Left renal cortex interstitium (tissue), 4 donors: ENCODE measurements at places on chromosomes 6 and 20.

DNA sequence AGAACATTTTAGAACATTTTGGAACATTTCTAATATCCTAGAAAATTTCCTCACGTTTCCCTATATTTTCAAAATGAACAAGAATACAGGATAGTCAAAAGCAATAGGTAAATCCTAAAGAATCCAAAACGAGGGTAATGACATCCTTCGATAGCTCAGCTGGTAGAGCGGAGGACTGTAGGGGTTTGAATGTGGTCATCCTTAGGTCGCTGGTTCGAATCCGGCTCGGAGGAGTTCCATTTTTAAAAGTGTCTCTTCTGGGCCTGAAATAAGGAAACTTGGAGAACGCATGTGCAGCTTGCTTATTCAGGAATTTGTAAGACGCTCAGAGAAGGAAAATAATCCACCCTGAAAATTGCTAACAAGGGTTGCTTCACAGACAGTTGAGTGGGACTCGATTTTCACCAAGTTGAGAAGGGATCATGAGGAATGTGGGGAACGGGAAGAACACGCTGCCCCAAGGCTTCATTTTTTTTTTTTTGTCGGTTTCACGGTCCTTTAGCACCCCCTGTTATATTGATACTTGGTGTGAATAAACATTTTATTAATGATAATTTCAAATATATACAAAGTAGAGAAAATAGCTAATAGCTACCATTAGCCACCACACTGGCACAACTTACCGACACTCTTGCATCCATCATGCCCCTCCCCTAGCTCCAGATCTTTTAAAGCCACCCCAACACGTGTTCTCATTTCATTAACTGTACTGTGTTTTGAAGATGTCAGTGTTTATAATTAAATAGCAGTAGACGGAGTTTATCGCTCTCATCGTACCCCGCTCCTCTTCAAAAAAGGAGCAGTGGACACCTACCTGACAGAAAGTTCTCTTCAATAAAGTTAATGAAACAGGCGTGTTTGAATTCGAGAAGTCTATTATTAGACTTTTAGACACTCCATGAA, 1.8 kb upstream of the ABT1 start:
- no peak for DNase-seq

GRCh38 chr6:21971541-21971940, 325.3 kb downstream of the PRL start:
- DNase-seq = no peak

- DNase-seq = no peak
These were observed 44.4 kb downstream of the HLA-DRA start for GRCh38 chr6:32483968-32484613.

GRCh38 chr6:2008383-2008976, 236.9 kb downstream of the GMDS start:
- no peak for DNase-seq
